ENCODE measurements at places on chromosomes 6 and 20. TPM values are rescaled to one million over a fixed set of nuclear protein-coding genes. Genes with fewer than 3 reads are reported as not detected.

Gene MEI4
- not detected for total RNA-seq

Gene TEAD3
- 5.6 TPM for total RNA-seq

Gene TGM6
- total RNA-seq = not detected

Gene TBC1D32
- 4.9 TPM for total RNA-seq

Gene GRM1
- total RNA-seq = 0.41 TPM

Gene NKAPL
- not detected for total RNA-seq

Gene NR2E1
- total RNA-seq = not detected

Gene BCAS4
- total RNA-seq = 84.7 TPM

Gene TXLNB
- not detected for total RNA-seq

Gene NEU1
- 73.1 TPM for total RNA-seq

Gene ANKRD66
- not detected for total RNA-seq

Gene SCAF8
- total RNA-seq = 10.2 TPM

Gene NFKBIL1
- total RNA-seq = 52.6 TPM

Gene PNPLA1
- not detected for total RNA-seq

Gene WFDC12
- not detected for total RNA-seq

Gene SPTLC3
- 8.3 TPM for total RNA-seq
